ENCODE measurements at places on chromosomes 4 and X. TPM values are rescaled to one million over a fixed set of nuclear protein-coding genes. Genes with fewer than 3 reads are reported as not detected.
A peak's percentile ranks its signal among the peaks of the same experiment; 100 is the strongest.

GRCh38 chrX:152989292-152989658 lies 4.6 kb downstream of the PNMA5 start:
- DNase-seq = no peak

DNA sequence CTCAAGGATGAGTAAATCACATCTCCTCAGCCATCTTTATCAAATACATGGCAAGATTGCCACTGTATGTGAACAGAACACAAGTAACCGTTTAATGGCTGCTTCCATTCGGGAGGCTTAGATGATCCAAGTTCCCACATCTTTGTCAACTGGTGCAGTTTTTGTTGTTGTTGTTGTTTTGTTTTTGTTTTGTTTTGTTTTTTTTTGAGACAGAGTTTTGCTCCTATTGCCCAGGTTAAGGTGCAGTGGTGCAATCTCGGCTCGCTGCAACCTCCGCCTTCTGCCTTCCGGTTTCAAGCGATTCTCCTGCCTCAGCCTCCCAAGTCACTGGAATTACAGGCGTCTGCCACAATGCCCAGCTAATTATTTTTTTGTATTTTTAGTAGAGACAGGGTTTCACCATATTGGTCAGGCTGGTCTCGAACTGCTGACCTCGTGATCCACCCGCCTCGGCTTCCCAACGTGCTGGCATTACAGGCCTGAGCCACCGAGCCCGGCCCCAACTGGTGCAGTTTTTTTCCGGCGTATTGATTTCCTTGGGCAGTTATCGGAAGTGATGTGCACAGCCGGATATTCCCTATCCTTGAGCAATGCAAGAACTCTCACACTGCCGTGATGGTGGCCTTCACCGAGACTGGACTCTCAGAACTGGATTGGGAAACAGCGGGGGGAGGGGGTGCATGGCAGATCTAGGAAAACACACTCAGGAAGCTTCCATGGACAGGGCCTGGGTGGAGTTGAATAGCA lies 29.2 kb upstream of the TRIM2 start:
- DNase-seq = no peak

- DNase-seq = no peak
Observed at GRCh38 chr4:78214078-78214477, 157.0 kb downstream of the FRAS1 start.

GRCh38 chrX:153875391-153876111 lies 10.4 kb downstream of the L1CAM start:
- peak; percentile 53 for DNase-seq

DNA sequence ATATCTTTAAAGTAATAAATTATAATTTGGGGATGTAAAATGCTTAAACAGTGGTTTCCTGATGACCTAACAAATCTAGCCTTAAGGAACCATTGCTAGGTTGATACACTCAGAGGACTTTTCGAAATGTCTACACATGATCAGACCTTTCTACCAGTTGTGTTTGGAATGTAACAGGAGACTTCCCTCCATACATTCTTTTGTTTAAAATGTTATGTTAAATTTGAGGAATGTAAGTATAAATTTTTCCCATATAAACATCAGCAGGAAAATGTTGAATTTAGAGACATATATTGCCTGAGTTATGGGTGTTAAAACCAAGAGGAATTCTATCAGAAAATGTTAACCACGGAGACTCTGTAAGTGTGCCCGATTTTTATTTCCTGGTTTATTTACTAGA lies 190.6 kb upstream of the SPRY1 start:
- DNase-seq = no peak

- no peak for DNase-seq
Observed at GRCh38 chrX:138669693-138670092, 41.8 kb downstream of the FGF13 start.

DNA sequence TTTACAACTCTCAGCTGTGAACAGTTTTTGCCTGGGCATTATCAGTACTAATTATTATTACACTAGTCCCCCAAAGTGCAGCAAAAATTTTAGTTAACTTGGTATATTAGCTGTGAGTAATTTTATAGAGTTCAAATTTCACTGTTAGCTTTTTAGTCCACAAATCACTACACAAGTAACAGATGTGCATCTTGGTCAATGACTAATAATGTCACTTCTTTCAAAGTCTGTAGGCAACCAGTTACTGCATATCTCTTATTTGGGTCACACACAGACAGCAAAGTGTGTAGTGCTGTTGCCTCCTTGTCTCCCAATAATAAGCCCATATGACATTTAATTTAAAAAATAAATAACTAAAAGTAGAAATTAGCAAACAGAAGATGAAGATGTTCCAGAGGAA lies 159.9 kb downstream of the SCFD2 start:
- DNase-seq = no peak

DNA sequence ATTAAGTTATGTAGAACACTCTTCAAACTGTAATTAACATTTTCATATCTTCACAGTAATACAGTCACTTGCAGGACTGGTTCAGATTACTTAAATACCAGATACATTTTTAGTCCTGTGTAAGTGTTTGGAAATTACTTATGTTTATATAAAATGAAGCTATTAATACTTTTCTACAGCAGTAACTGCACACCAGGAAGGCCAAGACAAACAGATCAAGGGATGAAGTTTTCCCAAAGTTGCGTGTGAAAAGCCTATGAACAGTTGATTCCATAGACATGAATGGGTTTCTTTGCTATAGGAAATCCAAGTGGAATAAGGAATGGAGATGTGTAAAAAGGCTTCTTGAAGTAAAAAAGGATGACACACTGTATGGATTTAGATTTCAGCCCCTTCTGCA lies 28.9 kb upstream of the DRP2 start:
- DNase-seq = no peak

- DNase-seq = no peak
Observed at GRCh38 chrX:137387646-137388045, 178.3 kb upstream of the ZIC3 start.

DNA sequence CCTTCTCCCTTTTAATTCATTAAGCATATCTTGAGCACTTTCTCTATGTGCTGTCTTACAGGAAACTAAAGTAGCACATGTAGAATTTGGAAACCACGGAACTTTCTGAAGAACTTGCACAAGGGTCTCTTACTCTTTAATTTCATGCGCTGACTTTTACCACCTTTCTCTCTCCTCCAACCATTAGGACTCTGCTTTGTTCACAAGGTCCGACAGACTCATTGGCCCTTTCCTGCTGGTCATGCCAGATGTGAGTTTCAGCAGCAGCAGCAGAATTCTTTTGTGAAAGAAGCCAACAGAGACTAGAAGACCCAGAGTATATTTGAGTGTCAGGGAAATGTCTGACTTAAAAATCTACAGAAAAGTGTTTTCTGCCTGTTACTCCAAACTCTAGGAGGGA lies 207.1 kb downstream of the GUCY2F start:
- DNase-seq = no peak

DNA sequence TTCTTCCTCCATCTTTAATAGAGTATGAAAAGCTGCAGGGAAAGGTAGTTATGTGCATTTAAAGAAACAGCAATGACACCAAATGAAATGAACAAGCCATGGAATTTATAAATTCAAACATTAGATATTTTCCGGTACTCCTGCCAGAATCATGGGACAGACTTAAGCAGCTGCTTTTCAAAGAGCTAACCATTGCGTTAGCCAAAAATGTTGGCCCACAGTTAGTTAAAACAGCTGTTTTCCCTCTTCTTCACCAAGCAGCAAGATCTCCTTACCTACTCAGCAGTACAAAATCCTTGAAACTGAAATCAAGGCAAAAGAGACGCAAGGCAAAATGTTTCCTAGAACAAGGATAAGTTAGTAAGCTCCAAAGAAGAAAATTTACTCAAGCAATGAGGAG lies 64.0 kb downstream of the MANBA start:
- DNase-seq = no peak

- no peak for DNase-seq
Observed at GRCh38 chr4:100876546-100876945, 358.7 kb upstream of the EMCN start.

DNA sequence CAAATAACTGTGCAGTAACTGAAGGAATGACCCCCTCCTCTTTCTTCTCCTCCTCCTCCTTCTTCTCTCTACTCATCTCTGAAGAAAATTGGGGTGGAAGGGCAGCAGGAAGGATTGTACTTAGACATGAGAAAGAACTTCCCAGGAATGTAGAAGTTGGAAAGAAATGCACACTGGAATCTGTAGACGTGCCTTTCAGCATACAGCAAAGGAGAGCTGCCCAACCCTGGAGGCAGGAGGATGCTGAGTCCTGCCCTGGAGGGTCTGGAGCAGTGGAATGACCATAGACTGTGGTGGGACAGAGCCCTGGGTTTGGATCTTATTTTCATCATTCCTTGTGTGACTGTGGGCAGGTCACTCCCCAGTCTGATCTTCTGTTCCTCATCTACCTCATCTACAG lies 80.1 kb downstream of the PJA1 start:
- no peak for DNase-seq

CXCL6 gene
- total RNA-seq = 0.50 TPM

PCDH10 gene
- 0.71 TPM for total RNA-seq

PGAM4 gene
- not detected for total RNA-seq

CDX4 gene
- not detected for total RNA-seq

UGT2B11 gene
- not detected for total RNA-seq

NKX6-1 gene
- not detected for total RNA-seq

CXCL5 gene
- 5.4 TPM for total RNA-seq

Measured in lower lobe of right lung (tissue), 2 donors.